ENCODE measurements at places on chromosomes 7 and 10. TPM values are rescaled to one million over a fixed set of nuclear protein-coding genes. Genes with fewer than 3 reads are reported as not detected.

DNA sequence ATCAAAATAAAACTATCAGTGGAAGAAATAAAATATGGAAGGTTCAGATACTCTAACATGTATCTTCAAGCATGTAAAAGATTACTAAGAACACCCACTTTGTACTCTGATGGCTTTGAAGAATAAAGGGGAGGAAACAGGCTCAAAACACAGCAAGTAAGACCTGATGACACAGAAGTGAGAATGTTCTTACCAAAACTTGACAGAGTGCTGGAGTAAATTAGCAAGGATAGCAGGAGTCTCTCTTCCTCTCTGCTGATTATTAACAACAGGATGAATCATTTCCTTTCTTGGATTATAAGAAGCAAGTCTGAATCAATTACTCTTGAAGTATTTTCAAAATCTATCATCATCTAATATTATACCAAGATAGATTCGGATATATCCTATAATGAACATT, 47.5 kb downstream of the GLI3 start:
- H3K36me3 ChIP-seq, result no peaks in the 10 kb centered on the region
- H3K27ac ChIP-seq, result no peak overlapping the region
- no peak overlapping the region for H3K4me3 ChIP-seq
- DNase-seq, result no peak

GRCh38 chr7:149285603-149286002, 23.6 kb downstream of the ZNF783 start:
- peaks cover 41% of the 10 kb centered on the region for H3K36me3 ChIP-seq
- no peak overlapping the region for H3K4me3 ChIP-seq
- H3K27me3 ChIP-seq, result no peaks in the 10 kb centered on the region
- no peak overlapping the region for H3K27ac ChIP-seq
- peak; percentile 19 for DNase-seq
- no peaks in the 10 kb centered on the region for H3K4me1 ChIP-seq

Gene HECW1
- 0.03 TPM for polyA plus RNA-seq

- H3K27ac ChIP-seq, result no peak overlapping the region
- H3K36me3 ChIP-seq, result no peaks in the 10 kb centered on the region
- H3K27me3 ChIP-seq, result no peaks in the 10 kb centered on the region
- no peak for DNase-seq
- H3K4me1 ChIP-seq, result peaks cover 2% of the 10 kb centered on the region
- H3K4me3 ChIP-seq, result no peak overlapping the region
These were observed 96.4 kb downstream of the HIPK2 start for GRCh38 chr7:139681463-139681755.

GRCh38 chr7:1144269-1144771, 15.7 kb downstream of the ZFAND2A start:
- no peaks in the 10 kb centered on the region for H3K4me1 ChIP-seq
- H3K36me3 ChIP-seq, result no peaks in the 10 kb centered on the region
- H3K27ac ChIP-seq, result no peak overlapping the region
- DNase-seq, result no peak
- no peaks in the 10 kb centered on the region for H3K27me3 ChIP-seq

Gene HYAL4
- polyA plus RNA-seq, result not detected
